ENCODE measurements at places on chromosomes 7 and 10.

- DNase-seq: peak; percentile 59
These were observed 6.1 kb upstream of the LAMB4 start for GRCh38 chr7:108136191-108136688.

DNA sequence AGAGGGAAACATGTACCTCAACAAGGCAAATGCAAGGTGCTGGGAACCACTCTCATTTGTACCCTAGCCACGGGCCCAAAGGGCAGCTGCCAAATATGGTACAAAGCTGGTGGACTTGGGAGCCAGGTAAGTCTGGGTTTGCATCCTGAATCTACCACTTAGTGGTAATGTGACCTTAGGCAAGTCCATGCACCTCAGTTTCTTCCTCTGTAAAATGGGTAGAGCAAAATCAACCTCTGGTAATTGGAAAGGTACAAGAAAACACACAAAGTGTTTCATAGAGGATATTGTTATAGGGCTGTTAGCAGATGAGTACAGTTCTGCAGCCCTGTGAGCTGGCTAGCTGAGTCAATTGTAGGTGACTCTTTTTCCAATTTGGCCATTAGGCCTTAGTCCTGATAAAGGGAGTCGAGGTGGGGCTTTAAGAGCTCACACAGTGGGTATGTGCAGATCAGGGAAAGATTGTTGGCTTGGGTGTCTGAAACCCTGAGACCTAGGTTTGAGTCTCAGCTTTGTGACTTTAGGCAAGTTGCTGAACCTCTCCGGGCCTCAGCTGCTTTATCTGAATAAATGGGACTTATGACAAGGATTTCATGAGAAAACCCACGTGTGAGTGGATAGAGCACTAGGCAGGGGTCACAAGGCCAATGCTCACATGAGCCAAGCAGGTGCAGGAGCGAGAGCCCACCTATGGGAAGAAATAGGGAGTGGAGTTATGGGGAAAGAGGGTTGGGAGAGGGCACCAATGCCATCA is 121.3 kb upstream of the GDF10 start:
- DNase-seq: no peak

DNA sequence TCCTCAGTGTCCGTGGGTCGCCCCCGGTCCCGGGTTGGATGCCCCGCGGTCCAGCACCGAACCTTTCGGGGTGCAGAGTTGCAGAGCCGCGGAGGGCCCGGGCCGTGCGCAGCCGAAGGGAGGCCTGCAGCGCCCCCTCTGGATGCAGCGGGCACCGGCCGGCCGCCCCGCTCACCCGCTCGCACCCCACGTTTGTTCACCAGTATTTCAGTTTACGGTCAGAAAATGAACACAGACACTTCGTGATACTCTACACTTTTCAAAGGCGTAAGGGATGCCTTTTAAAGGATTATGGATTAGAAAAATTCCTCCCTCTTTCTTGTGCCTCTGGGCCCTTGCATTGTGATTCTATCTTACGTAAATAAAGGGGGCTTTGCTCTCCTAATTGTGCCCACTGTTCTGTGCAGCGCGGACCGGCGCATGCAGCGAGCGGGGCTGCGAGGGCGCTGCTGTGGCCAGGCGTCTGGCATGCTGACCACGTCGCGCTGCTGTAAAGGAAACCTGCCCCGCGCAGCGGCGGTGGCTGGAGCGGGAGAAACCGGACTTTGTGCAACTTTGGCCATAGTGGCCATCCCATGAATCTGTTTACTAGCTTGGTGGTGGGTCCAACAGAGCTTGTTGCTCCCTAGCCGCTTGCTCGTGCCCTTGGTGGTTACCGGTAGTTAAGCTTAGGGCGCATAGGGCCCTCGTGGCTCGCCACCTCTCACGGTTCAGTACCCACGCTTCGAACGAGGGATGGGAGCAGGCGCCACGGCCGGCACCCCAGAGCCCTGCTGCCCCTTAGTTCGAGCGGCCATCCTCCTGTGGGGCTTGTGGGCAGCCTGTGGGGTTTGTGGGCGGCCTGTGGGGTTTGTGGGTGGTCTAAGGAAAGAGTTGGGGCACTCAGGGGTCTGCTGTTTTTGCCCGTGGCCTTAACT is 739 bp upstream of the MEST start:
- peak; percentile 60 for DNase-seq

DNA sequence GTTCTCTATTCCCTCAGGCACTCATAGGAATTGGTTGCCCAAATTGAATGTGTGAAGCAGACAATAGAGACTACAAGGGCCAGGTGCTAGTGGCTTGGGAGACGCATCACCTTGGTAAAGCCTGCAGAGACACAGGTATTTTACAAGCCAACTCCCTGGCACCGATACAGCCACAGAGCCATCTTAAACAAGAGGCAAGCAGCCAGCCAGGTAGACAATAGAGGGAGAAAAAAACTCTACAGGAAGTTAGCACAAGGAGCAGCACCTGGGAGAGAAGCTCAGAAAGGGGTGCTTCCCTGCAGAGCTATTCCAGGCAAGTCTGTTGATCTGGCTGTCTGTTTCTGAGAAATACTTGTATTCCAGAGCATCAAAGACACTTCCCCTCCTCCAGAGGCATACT is 43.0 kb upstream of the CDK1 start:
- DNase-seq: no peak

- no peak for DNase-seq
These were observed 22.4 kb downstream of the FBXW4 start for GRCh38 chr10:101672536-101672935.

- no peak for DNase-seq
These were observed 150.3 kb upstream of the FAM20C start for GRCh38 chr7:41917-42565.

Data from hematopoietic multipotent progenitor cell (in vitro differentiated cells).